ENCODE measurements at places on chromosomes 13 and 19.
A peak's percentile ranks its signal among the peaks of the same experiment; 100 is the strongest.

GRCh38 chr13:25302121-25302520, 696 bp downstream of the NUP58 start:
- DNase-seq: no peak

- peak; percentile 71 for DNase-seq
These were observed at the start of gene ZNF780B for GRCh38 chr19:40055832-40056504. Gene ZNF780B (minus strand): TSS chr19:40056231. CDS start chr19:40050332, 5,899 bp downstream.

DNA sequence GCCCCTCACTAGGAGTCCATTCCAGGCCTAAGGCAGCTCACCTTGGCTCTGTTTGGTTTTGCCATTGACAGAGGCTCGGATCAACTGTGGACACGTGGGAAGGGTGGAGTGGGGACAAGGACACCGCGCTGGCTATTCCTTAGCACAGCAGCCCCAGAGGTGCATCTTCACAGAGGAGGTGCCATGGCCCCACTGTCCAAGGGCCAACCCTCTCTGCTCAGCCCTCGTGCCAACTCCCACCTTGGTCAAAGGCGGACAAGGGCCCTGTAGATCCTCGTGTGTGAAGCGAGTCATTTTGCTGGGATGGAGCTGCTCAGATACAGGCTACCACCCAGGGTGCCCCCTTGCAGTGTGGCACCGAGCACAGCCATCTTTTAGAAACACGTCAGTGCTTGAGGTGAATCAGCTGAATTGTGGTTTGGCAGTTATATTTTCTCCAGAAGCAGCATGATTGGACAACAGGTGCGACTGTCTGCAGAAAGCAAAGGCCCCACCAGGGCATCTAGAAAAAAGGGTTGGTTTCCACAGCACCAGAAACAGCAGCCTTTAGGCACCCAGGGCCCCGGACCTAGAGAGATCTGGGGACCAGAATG, 192.1 kb upstream of the GPR12 start:
- no peak for DNase-seq

DNA sequence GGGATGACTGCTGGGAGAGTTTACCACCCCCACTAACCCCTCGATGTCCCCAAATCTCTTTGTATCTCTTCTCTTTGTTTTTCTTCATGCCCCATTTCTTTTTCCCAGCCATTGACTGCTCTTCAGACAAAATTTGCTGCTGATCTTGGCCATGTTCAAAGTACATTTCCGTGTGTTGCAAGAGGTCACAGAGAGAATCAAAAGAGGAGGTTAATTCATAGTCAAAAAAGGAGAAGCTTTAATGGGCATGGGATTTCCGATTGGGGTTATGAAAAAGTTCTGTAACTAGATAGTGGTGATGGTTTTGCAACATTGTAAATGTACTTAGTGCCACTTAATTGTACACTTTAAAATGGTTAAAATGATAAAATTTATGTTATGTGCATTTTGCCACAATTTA, 121.1 kb downstream of the FLT1 start:
- no peak for DNase-seq

GRCh38 chr19:46082728-46083050, 41.8 kb downstream of the IGFL3 start:
- no peak for DNase-seq

DNA sequence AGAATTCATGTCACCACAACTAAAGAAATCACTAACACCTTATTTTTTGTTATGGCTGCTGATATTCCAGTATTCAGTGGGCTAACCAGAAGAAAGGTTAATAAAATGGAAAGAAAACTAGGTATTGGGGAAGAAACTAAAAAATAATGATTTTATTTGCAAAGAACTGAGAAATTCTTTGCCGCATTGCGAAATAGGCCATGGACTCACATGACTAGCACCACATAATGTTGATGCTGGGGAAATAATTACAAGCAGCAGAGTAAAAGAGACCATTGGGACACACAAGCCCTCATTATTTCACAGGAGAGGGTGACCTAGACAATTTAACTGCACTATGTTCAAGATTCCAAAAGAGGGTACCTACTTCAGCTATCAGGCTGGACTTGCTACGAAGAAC, 1411.5 kb downstream of the SLITRK5 start:
- no peak for DNase-seq

- DNase-seq: no peak
These were observed 139.0 kb downstream of the RAP2A start for GRCh38 chr13:97573011-97573410.

DNA sequence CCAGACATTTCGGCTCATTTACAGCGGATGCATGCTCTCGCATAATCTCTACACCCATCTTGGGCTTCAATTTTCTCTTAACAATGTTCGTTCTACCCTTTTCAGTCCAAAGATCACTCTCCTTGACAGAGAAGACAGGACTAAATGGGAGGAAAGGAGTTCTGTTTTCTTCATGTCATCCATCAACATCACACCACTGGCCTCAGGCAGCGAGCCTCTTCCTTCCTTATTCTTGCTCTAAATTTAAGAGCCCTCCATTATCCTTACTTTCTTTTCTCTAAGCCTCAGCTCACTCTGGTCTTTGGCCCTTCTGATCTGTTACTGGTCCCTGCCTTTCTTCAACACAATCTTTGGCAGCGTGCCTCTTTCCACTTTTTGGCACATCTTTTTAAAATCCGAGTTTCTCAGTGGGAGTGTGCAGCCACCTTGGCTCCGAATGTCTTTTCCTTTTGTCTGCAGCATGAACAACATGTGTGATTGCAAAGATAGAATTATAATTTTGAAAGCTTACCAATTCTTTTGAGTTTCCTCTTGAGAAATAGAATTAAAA, 98.7 kb downstream of the FAM216B start:
- no peak for DNase-seq

DNA sequence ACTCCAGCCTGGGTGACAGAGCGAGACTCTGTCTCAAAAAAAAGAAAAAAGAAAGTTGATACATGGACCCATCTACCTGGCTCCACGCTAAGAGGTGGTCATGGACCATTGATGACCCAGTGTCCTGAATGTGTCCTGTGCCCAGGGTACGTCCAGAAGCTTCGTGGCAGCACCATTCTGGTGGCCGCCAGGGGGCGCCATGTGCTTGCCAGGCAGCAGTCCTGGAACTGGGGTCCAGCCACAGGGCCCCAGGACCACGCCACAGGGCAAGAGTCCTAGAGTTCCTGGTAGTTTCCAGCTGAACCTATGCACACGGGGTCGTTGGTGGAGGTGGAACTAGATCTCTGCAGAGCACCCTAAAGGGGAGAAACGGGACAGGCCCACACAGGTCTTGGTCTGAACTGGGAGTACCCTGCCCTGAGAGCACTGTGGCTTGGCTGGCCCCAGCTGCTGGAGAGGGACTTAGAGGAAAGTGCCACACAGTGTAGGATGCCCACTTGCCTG, 19.9 kb upstream of the FBXO27 start:
- DNase-seq: peak; percentile 58

DNA sequence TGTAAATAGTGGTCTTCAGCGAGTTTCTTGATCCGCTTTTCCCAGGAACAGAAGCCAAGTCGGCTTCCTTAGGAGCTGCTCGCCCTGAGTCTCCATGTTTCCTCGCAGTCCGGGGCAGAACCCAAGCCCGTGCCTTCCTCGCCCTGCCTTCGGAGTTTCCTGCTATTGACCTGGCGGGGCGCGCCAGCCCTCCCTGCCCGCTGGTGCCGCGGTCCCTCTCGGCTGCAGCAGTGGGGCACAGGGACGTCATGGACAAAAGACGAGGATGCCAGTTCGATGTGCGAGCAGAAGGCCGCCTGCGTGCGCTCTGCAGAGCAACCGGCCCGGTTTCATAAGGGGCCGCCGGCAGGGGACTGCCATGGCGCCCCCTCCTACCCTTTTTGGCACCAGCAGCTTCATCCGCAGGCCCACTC, 156.6 kb downstream of the TM9SF2 start:
- DNase-seq: peak; percentile 31

GRCh38 chr13:93477238-93477637, 250.6 kb downstream of the GPC6 start:
- no peak for DNase-seq
